ENCODE measurements at places on chromosomes 5 and 9.

GRCh38 chr5:30894811-30895210 lies 298.7 kb upstream of the CDH6 start:
- no peak for DNase-seq

DNA sequence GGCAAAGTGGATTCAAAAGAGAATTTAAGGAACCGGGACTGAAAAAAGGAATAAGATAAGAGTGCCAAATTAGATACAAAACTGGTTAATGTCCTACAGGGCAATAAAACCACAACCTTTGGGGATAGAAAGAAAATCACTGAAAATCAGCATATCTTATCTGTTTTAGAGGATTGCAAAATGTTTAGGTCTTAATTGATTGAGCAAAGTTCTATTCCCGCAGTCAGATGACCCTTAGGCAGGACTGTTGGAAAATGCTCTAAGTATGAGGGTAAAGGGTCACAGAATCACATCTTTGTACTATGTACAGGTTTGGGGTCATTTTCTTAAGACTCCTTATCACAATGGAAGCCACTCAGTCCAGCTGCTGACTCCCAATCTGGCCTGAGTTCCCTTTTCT lies 129.0 kb downstream of the GABBR2 start:
- no peak for DNase-seq

- no peak for DNase-seq
Measured at GRCh38 chr9:126700903-126701812, 87.4 kb downstream of the LMX1B start.

- DNase-seq: no peak
Measured at GRCh38 chr5:140109759-140110645, 3.9 kb upstream of the PURA start.

- DNase-seq: no peak
Measured at GRCh38 chr5:133147815-133148567, 96.2 kb downstream of the HSPA4 start.

GRCh38 chr5:146718609-146719008 lies 159.9 kb downstream of the PPP2R2B start:
- no peak for DNase-seq

DNA sequence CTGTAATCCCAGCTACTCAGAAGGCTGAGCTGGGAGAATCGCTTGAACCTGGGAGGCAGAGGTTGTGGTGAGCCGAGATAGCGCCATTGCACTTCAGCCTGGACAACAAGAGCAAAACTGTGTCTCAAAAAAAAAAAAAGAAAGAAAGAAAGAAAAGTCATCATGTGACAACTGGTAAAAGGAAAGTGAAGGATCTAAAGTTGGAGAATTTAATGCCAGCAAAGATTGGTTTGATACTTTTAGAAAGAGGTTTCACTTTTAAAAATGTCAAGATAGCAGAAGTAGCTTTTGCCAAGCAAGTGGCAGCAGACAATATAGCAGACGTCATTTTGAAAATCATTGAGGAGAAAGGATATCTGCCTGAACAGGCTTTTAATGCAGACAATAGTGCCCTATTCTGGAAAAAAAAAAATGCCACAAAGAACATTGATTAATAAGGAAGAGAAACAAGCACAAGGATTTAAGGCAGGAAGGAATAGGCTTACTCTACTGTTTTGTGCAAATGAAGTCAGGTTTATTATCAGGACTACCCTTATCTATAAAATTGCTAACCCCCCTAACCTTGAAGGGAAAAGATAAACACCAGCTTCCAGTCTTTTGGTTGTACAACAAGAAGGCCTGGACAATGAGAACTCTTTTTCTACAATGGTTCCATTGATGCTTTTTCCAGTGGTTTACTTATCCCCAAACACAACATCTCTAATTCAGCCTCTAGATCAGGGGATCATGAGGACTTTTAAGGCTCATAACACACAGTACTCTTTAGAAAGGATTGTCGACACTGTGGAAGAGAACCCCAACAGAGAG lies 12.0 kb downstream of the PKD2L2 start:
- no peak for DNase-seq

- no peak for DNase-seq
Measured at GRCh38 chr9:35836595-35836994, 7.6 kb downstream of the TMEM8B start.

DNA sequence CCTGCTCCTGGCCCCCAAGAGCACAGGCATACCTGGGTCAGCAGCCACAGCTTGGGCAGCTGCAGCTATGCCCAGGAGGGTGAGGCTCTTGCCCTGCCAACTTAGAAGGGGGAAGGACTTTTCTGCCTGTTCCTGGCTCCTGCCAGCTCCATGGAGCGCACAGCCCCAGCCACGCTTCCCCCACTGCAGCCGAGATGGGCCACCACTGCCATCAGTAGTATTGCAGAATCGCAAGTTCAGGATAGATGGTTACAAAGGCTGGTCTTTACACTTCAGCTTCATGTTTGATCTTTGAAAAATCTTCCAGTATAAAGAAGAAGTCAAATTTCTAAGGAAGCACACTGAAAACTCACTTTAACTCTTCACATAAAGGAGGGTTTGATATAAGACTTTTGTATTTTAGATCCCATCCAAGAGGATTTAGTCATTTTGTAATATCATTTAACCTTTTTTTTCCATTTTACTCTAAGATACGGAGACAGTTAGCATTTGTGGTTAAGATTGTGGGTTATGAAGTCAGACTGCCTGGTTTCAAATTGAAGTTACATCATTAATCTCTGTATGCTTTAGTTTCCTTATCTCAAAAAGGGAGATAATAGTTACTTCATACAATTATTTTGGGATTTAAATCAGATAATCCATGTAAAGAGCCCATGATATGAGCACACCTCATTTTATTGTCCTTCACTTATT lies 81.8 kb downstream of the NLN start:
- DNase-seq: no peak

- no peak for DNase-seq
Measured at GRCh38 chr5:115713408-115713807, 87.6 kb upstream of the TMED7 start.

DNA sequence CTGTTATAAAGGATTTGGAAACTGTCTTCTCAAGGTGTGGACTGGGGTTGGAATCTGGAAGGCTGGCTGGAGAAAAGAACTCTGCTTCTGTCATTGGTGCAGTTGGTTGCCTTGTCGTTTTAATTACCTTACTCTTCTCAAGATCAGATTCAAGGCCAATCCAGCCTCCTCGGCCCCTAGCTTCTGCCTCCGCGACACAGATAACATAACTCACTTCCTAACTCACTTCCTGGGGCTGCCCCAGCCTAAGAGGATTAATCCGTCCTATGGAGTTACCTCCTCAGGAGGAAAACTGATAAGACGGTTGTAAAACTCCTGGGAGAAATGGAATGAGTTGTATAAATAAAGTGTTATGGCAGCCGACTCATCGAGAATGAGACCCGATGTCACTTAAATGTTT lies 389.1 kb upstream of the WWC1 start:
- no peak for DNase-seq

GRCh38 chr5:147332658-147333057 lies 97.8 kb downstream of the STK32A start:
- no peak for DNase-seq

GRCh38 chr9:96781552-96781951 lies 3.7 kb upstream of the ZNF510 start:
- DNase-seq: no peak

DNA sequence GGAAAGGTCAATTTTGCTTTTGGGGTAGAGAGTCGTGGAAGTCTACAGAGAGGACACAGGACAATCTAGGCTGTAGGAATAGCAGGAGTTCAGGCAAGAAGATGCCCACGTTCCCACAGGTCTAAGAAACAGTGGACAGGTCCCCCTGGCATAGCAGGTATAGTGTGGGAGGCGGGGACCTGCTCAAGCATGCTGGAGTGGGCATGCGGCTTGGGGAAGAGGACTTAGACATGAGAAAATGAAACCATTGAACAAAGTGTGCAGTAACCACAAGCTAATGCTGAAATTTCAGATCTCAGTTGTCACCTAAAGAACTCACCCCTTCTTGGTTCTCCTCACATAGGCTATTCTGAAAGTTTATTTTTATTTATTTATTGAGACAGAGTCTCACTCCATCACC lies 142.8 kb upstream of the EFNA5 start:
- no peak for DNase-seq

GRCh38 chr5:152376886-152377285 lies 28.2 kb downstream of the NMUR2 start:
- no peak for DNase-seq

DNA sequence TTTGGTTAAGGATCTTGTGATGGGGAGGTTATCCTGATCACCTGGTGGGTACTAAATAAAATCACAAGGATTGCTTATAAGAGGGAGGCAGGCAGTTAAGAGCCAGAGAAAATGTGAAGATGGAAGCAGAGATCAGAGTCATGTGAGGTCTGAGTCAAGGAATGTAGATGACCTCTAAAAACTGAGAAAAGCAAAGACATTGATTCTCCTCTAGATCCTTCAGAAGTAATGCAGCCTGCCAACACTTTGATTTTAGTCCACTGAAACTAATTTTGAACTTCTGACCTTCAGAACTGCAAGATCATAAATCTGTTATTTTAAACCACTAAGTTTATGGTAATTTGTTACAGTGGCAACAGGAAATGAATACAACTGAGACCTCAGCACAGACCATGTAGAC lies 499.0 kb downstream of the GADD45G start:
- no peak for DNase-seq

- DNase-seq: no peak
Measured at GRCh38 chr5:16788957-16789356, 147.1 kb downstream of the MYO10 start.

- no peak for DNase-seq
Measured at GRCh38 chr9:4381744-4382143, 81.9 kb upstream of the GLIS3 start.

GRCh38 chr9:89564346-89564878 lies 40.4 kb upstream of the GADD45G start:
- no peak for DNase-seq

DNA sequence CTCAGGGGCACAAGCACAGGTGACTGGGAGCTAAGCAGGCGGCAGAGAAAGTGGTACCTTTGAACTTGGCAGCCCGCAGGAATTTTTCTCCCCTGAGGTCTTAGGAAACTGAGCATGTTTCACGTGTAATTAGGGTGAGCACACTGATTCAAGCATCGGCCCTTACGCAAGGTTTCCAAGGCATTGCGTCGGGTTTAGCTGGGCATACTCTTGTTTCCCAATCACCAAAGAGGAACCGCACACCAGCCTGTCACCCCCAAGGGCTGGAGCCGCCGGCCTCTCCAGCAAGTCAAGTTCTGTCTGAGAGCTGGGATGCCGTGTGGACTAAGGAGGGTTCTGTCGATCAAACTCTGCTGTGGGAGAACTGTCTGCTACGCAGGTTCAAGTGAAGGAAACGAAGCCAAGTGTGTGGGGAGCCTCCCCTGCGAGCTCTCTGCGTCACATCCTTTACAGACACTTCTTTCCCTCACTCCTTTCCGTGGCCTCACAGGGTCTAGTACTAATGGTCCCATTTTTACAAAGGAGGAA lies 53.0 kb downstream of the ERGIC1 start:
- DNase-seq: no peak

DNA sequence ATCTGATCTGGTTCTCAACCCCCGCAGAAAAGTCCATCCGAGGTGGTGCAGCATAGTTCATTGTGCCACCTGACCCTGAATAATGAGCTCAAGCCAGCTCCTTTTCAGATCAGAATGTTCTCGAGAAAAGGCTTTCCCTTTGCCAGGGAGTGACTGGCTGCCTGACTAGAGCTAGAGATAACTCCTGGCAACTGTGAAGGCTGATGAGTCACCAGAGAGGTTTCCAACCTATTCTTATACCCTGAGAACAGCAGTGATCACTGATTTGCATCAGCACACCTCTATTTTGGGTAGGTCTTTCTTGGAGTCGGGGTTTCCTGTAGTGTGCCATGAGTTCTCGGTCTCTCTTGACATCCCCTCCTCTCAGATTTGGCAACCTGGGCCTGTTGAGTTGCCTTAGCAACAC lies 127.9 kb downstream of the PIK3R1 start:
- DNase-seq: no peak

DNA sequence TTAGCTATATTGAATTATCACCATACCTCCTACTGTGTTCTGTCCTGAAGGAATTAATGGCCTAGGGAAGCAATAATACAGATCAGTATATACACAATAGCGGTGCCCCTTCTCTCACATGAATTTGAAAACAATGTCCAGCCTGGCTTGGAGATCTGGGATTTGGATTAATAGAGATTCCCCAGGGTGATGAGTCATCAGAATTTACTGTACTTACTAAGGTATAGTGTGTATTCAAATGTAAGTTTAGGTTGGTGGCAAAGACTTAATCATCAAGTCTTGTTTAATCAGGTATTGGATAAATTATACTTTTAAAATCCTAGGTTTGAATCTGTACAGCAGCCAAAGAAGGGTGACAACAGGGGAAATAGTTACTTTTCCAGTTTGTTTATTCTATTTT lies 121.5 kb downstream of the FEM1C start:
- no peak for DNase-seq

DNA sequence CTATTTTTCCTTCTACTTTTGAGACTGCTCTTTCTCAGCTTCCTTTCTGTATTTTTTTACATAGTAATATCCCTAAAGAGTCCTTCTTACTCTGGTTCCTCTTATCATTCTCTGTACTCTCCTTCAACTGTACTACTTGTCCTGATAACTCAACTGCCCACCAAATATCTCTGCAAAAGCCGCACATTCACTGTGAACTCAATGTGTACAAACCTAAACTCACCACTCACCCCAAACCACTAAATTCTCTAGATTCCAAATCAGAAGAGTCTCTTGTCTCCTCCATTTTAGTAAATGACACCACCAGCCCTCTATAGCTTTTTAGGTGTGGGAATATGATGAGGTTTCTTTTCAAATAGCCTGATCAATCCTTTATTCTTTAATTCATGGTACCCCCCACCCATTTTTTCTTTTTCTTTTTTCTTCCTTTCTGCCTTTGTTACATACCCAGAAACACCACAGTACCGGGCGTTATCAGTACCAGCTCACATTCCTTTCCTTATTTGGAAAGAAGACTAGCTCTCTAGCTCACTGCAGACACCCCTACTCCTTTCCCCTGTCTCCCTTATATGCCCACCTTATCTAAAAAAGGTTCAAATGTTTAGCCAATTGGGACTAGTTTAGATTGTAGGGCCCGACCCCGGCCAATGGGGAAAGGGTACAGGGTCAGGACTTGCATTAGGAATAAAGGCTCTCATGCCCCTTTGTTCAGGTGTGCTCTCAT lies 63.1 kb upstream of the RANBP6 start:
- no peak for DNase-seq

DNA sequence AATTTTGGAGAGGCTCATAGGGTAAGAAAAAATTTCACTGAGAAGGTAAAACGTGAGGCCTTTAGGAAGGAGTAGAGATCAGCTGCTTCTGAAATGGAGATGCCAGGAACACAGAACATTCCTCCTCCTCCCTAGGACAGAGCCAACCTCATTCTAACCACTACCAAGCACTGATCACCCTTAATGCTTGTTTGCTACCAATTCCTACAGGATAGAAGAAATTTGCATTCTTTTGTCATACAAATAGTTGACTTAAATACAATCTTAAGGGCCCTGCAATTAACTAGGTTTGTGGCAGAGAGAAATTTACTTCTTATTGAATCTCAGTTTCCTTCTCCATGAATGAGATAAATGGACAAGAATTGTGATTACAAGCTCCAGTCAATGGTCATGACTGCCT lies 780.2 kb upstream of the WWC1 start:
- DNase-seq: no peak

- DNase-seq: no peak
Measured at GRCh38 chr9:136284311-136284710, 19.6 kb downstream of the CCDC187 start.

All from activated T-helper 1 cell treated with Interleukin-2 at 50 U/mL for 16 hours (primary cell).